ENCODE measurements at places on chromosomes 12 and 14.

DNA sequence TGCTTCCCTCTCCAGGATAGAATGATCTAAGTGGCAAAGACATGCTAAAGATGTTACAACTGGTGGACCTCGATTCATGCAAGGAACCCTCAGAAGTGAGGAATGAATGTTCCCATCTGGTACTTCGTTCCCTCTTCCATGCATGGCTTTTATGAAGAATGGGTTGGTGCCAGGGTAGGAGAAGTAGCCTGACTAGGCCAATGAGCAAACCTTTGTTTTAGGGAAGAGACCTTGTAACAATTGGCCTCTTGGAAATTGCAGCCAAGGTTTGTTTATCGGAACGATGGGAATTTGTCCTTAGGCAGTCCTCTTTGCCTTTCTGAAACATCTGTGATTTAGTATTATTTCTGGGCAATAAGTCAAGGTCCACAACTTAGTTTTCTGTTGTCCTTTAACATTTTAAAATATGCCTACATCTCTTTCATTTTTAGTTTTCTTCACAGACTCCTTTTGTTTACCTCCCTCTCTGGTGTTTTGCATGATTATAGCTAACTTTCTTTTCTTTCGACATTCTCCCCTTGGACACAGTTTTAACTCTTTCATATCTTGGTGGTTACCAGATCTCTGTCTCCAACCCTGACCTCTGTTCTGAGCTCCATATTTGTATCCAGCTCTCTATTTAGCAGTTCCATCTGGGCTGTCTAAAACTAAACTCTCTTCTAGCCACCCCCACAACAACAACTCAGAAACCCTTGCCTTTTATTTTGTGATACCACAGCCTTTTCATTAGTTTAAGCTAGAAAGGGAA, 70.0 kb downstream of the DIP2B start:
- no peak for DNase-seq

DNA sequence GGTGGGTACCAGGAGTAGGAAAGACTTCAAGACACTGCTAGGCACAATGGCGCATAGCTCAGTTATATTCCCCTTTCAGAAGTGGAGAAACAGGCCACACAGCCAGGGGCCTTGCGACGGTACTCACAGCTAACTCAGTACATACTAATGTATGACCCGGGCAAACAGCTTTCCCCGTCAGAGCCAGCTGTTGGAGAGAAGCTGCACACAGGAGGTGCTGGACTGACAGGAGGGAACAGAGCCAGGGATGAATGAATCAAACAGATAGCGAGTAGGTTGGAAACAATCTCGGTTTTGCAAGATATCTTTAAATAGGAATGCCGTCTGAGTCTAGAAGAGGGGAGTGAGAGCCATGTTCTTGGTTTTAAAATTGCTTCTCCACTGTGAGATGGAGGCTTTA, 45.5 kb downstream of the PRIMA1 start:
- no peak for DNase-seq

DNA sequence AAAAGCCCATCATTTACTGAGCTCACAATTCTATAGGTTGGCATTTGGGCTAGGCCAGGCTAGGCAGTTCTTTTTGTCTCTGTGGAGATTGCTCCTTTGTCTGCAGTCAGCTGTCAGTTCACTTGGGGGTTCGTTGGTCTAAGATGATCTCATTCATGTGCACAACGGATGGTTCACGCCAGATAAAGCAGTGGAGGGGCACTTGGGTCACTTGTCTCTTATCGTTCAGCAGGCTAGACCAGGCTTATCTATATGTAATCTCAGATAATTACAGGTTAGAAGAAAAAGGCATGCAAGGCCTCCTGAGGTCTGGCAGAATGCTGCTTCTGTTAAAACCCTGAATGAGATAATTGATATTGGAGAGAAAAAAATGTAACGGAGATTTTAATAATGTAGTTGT, 119.0 kb upstream of the ATP2B1 start:
- no peak for DNase-seq

- no peak for DNase-seq
These were observed 35.4 kb downstream of the LRIG3 start for GRCh38 chr12:58884916-58885315.

DNA sequence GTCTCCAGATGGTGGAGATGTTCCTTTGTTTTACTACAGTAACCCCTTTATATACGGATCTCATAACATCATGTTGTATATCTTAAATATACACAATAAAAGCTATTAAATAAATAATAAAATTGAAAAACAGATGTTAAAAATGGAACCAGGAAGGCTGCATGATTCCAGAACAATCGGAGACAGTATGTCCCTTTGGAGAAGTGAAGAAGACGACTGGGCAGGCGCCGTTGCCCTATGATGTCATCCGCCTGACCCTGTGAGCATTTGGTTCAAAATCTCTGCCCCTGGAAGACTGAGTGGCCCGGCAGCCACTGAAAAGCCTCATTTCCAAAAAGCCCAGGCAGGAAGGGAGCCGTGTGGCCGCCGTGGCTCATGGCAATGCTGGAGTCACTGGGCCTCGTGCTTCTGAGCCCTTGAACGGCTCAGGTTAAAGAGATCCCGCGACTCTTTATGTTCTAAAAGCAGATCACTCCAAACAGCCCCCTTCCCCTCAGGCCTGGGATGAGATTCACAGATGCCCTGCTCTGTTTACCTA, 30.8 kb downstream of the RIMBP2 start:
- no peak for DNase-seq

DNA sequence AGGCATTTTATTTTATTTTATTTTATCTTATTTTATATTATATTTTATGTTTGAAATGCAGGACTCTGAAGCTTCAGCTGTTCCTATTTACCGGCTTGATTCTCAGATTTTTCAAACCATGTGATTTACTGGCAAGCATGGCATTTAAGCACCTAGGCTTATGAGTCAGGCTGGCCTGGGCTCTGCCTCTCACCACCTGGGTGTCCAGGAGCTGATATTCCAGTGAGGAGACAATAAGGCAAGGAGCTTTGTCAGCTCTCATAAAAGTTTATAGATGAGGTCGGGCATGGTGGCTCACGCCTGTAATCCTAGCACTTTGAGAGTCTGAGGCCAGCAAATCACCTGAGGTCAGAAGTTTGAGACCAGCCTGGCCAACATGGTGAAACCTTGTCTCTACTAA, 2.1 kb downstream of the DAO start:
- DNase-seq: peak; percentile 63

- peak; percentile 40 for DNase-seq
These were observed 23.3 kb upstream of the MYF6 start for GRCh38 chr12:80684077-80684495.

GRCh38 chr14:88034076-88034475, 29.1 kb downstream of the GPR65 start:
- DNase-seq: no peak

GRCh38 chr12:85949253-85949652, 75.2 kb downstream of the NTS start:
- no peak for DNase-seq

GRCh38 chr14:76772300-76773187, 11.3 kb downstream of the VASH1 start:
- no peak for DNase-seq

DNA sequence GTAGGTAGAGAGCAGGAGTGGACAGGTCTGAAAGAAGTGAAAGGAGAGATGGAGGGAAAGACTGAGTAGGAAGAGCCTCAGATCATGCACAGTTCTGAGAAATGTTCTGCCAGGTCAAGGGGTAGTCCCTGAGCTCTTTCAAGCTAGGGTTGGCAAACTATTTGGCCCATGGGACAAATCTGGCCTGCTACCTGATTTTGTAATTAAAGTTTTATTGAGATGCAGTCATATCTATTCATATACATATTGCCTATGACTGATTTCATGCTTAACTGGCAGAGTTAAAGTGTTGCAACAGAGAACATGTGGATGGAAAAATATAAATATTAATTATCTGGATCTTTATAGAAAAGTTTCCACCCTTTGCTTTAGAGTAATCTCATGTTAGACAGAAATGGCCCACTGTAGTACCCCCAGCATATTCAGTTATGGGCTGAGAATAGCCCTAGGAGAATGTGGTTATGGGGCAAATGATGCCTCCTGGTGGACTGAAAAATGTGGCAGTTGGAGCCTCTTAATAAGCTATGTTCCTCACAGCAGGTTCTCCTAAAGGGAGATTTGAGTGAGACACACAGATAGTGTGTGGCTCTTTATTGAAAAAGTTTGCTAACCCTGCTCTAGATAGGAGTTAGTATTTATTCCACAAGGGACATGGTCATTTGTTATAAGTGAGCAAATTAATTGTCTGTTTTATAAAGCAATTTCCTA, 476.9 kb downstream of the LRIG3 start:
- peak; percentile 59 for DNase-seq

DNA sequence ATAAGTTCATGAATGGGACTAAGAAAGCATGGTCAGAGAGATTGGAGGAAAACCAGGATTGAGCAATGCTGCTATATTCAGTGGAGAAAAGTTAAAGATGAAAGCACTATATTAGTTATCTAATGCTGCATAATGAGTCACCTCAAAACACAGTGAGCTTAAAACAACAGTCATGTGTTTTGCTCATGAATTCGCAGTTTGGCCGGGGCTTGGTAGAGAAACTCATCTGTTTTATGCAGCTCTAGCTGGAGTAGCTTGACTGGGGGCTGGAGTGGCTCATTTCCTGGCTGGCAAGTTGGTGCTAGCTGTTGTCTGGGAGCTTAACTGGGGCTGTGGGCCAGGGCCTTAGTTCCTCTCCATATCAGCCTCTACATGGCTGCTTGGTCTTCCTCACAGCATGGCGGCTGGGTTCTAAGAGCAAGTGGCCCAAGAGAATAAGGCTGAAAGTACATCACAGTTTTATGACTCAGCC, 90.1 kb downstream of the ADCK1 start:
- peak; percentile 89 for DNase-seq

- no peak for DNase-seq
These were observed 233.2 kb downstream of the RBM19 start for GRCh38 chr12:113732916-113733315.

DNA sequence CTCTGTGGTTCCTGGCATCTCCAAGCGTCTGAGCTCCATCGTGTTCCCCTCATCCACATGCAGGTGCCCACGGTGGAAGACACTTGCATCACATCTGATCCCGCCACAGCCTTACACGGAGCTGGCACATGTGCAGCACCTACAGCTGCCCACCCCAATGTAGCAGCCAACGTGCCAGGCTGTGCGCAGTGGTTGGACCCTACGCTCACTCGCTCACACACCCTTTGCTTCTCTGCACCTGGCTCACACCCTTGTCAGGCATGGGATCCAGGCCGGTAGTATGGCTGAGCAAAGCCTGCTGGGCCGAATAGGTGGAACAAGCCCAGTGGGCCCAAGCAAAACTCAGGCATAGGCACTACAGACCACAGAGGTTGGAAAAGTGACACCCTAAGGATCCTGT, 567.2 kb downstream of the FSCB start:
- no peak for DNase-seq

- DNase-seq: no peak
These were observed 67.4 kb downstream of the KICS2 start for GRCh38 chr12:64154677-64155076.

DNA sequence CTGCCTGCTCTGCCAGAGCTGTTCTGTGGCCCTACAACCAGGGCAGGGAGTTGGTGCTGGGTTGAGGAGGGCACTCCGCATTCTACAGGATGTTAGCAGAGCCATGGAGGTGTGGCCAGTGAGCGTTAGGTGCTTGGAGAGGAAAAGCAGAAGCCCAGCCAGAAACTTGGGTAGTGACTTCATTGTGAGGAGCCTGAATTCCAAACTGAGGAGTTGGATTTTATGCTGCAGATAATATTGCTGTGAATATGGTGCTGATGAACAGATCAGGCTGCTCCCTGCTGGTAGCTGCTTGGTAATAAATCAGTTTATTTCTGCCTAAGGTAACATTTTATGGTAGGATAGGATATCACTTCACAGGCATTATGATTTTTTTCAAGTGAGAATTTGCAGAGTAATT, 7.1 kb upstream of the CCDC175 start:
- peak; percentile 6 for DNase-seq

DNA sequence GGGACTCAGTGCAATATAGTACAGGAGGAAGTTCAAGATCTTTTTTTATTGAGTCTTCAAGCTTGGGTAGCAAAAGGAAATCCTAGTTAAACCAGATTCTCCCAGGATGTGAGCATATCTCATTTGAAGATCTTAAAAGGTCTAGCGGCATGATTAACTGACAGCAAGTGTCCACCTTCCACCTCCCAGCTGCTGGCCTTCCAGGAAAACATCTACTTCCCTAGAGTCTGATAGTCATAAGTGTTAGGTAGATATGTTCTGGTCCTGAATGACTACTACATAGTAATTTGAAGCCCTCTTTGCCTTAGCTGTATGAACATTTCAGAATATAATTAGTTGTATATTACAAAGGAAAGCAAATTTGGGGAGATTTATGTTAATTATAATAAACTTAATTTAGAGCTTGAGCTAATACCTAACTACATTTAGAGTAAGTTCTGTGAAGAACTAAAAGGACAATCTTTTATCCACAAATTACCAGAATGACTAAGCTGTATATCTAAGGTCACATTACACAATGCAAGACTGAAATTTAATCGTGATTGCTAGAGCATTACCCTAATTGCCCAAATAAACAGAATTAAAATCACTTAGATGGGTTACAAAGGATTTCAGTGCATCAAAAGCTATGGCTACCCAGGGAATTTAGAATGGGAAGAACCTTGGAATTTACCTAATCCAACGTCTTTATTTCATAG, 9.9 kb downstream of the LGR5 start:
- no peak for DNase-seq

GRCh38 chr14:88003425-88003824, 1.5 kb upstream of the GPR65 start:
- DNase-seq: no peak

DNA sequence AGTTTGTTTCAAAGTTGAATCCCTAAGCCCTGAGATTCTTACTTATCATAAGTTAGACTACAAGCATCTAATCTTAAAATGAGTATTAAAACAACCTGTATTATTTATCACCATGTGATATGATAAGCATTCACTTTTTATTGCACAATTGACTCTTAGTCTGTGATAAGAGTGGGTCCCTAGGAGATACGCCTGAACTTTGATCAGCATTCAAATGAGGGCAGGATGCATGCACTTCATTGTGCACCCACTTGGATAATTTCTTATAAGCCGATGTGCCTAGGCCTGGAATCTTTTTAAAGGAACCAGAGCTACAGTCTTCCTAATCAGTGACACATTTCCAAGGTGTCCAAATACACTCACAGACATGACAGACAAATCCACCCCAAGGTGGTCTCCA, 31.4 kb upstream of the SPTLC2 start:
- DNase-seq: no peak
